MG63 (cell line): ENCODE measurements at places on chromosomes 3 and 15. TPM values are rescaled to one million over a fixed set of nuclear protein-coding genes. Genes with fewer than 3 reads are reported as not detected.

GRCh38 chr3:9686050-9686550 lies 17.5 kb upstream of the CPNE9 start:
- DNase-seq = no peak

SOX2 gene
- total RNA-seq = 0.07 TPM in 1 of 2 replicates, not detected in the other

- peak; percentile 35 for DNase-seq
Measured at GRCh38 chr3:134242649-134243617, 7.7 kb downstream of the RYK start.

ERICH6 gene
- total RNA-seq = 0.66 TPM in 1 of 2 replicates, not detected in the other

GRCh38 chr3:34159613-34160420 lies 361.4 kb downstream of the PDCD6IP start:
- DNase-seq = no peak

RGMA gene
- 0.47 TPM in 1 of 2 replicates, not detected in the other for total RNA-seq

GRCh38 chr3:138097192-138098172 lies 17.9 kb downstream of the DZIP1L start:
- no peak for DNase-seq

GOLGA6L22 gene
- total RNA-seq = not detected in 2 replicates
